Vein endothelial cell (primary cell): ENCODE measurements at places on chromosomes 7 and 10. TPM values are rescaled to one million over a fixed set of nuclear protein-coding genes. Genes with fewer than 3 reads are reported as not detected.

HMX2 gene
- not detected in 2 replicates for total RNA-seq

CSTF2T gene
- 20.1 and 21.2 TPM in 2 replicates for total RNA-seq

SLC39A12 gene
- total RNA-seq = not detected in 2 replicates

GSDME gene
- total RNA-seq = 13.1 and 17.1 TPM in 2 replicates

STEAP4 gene
- not detected in 2 replicates for total RNA-seq

HABP2 gene
- total RNA-seq = under 0.01 TPM in 1 of 2 replicates, not detected in the other

GNG11 gene
- total RNA-seq = 284 and 299 TPM in 2 replicates

GRB10 gene
- total RNA-seq = 126 and 156 TPM in 2 replicates

WNT8B gene
- total RNA-seq = not detected in 2 replicates

OR2A1 gene
- total RNA-seq = not detected in 2 replicates

ADK gene
- total RNA-seq = 42.5 and 58.7 TPM in 2 replicates

EPHA1 gene
- 0.33 TPM in 1 of 2 replicates, not detected in the other for total RNA-seq

NOS3 gene
- 67.6 and 106 TPM in 2 replicates for total RNA-seq

CPA4 gene
- 0.29 and 0.65 TPM in 2 replicates for total RNA-seq

GSTO2 gene
- 0.33 and 0.57 TPM in 2 replicates for total RNA-seq

GATAD1 gene
- total RNA-seq = 21.6 and 24.8 TPM in 2 replicates

UCMA gene
- not detected in 2 replicates for total RNA-seq

POLR2J2 gene
- 5.3 and 8.5 TPM in 2 replicates for total RNA-seq

TEX47 gene
- total RNA-seq = not detected in 2 replicates

WDFY4 gene
- total RNA-seq = 1.3 and 3.3 TPM in 2 replicates

GJD4 gene
- not detected in 2 replicates for total RNA-seq

SMO gene
- total RNA-seq = 3.0 and 5.2 TPM in 2 replicates

SUGCT gene
- 1.4 and 2.0 TPM in 2 replicates for total RNA-seq

ATP5MK gene
- total RNA-seq = 206 and 267 TPM in 2 replicates

OTUD1 gene
- 5.2 and 5.6 TPM in 2 replicates for total RNA-seq

CTNNA3 gene
- under 0.01 and 0.29 TPM in 2 replicates for total RNA-seq

FRMD4A gene
- 80.4 and 83.8 TPM in 2 replicates for total RNA-seq

ACTA2 gene
- total RNA-seq = 15.7 and 16.3 TPM in 2 replicates
